Calu3 (cell line): ENCODE measurements at places on chromosomes 11 and 22.
A peak's percentile ranks its signal among the peaks of the same experiment; 100 is the strongest.

- DNase-seq = no peak
- peak overlapping the region; percentile 98 for H3K27ac ChIP-seq
- peaks cover 14% of the 10 kb centered on the region for H3K36me3 ChIP-seq
- H3K4me1 ChIP-seq = no peaks in the 10 kb centered on the region
- peak overlapping the region; percentile 98 for H3K4me3 ChIP-seq
Observed at GRCh38 chr11:47248304-47248663, 330 bp downstream of the ACP2 start.

GRCh38 chr11:71433648-71434450 lies 14.3 kb downstream of the DHCR7 start:
- H3K36me3 ChIP-seq = peaks cover 37% of the 10 kb centered on the region
- no peaks in the 10 kb centered on the region for H3K27me3 ChIP-seq
- H3K4me1 ChIP-seq = no peaks in the 10 kb centered on the region
- no peak for DNase-seq
- no peak overlapping the region for H3K4me3 ChIP-seq

DNA sequence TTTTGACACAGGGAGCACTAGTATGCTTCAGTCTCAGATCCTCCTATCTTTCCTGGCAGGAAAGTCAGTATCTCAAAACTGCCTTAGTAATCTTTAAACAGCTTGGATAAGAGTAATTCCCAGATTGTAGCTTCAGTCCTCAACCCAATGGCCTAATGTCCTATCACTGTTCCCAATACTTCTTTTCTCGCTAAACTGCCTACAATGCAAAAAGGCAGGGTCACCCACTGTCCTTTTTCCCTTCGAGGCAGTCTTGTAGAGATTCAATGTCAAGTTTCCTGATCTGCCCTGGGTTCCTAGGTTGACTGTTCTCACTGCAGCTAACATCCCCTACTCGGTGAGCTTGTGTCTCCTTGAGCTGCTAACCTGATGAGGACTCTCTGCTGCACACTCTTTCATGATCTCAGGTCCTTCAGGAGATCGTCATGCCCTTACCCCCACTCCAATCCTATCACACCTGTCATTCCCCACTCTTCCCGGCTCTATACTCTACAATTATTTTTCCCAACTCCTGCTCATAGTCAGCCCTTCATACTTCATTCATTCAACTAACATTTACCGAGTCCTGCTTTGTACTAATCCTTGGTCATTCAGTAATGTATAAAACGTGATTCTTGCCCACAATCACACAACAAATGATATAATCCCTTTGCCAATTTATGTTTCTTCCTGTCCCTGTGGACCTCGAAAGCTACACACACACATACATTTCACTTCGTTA lies 904 bp downstream of the C2CD3 start:
- no peak overlapping the region for H3K27ac ChIP-seq
- no peaks in the 10 kb centered on the region for H3K27me3 ChIP-seq
- H3K4me3 ChIP-seq = no peak overlapping the region
- DNase-seq = no peak

GRCh38 chr11:17750013-17750800 lies 15.6 kb downstream of the KCNC1 start:
- no peak for DNase-seq
- no peak overlapping the region for H3K27ac ChIP-seq
- peaks cover 80% of the 10 kb centered on the region for H3K27me3 ChIP-seq
- no peaks in the 10 kb centered on the region for H3K4me1 ChIP-seq
- H3K4me3 ChIP-seq = no peak overlapping the region

GRCh38 chr22:28934026-28934425 lies 50.7 kb downstream of the ZNRF3 start:
- H3K36me3 ChIP-seq = no peaks in the 10 kb centered on the region
- peaks cover 62% of the 10 kb centered on the region for H3K4me1 ChIP-seq
- no peak overlapping the region for H3K27ac ChIP-seq

GRCh38 chr11:44955015-44955738 lies 4.5 kb upstream of the TP53I11 start:
- DNase-seq = peak; percentile 73
- H3K27me3 ChIP-seq = no peaks in the 10 kb centered on the region
- H3K4me3 ChIP-seq = no peak overlapping the region
- H3K4me1 ChIP-seq = peaks cover 32% of the 10 kb centered on the region

- H3K36me3 ChIP-seq = peaks cover 5% of the 10 kb centered on the region
- peaks cover 8% of the 10 kb centered on the region for H3K4me1 ChIP-seq
- H3K27me3 ChIP-seq = peaks cover 13% of the 10 kb centered on the region
- no peak overlapping the region for H3K27ac ChIP-seq
- H3K4me3 ChIP-seq = no peak overlapping the region
Observed at GRCh38 chr11:73223998-73224730, 6.1 kb downstream of the P2RY2 start.

- H3K4me3 ChIP-seq = no peak overlapping the region
- no peaks in the 10 kb centered on the region for H3K4me1 ChIP-seq
- no peaks in the 10 kb centered on the region for H3K36me3 ChIP-seq
- no peak overlapping the region for H3K27ac ChIP-seq
Observed at GRCh38 chr11:115506954-115507675, 2.9 kb upstream of the CADM1 start.

DNA sequence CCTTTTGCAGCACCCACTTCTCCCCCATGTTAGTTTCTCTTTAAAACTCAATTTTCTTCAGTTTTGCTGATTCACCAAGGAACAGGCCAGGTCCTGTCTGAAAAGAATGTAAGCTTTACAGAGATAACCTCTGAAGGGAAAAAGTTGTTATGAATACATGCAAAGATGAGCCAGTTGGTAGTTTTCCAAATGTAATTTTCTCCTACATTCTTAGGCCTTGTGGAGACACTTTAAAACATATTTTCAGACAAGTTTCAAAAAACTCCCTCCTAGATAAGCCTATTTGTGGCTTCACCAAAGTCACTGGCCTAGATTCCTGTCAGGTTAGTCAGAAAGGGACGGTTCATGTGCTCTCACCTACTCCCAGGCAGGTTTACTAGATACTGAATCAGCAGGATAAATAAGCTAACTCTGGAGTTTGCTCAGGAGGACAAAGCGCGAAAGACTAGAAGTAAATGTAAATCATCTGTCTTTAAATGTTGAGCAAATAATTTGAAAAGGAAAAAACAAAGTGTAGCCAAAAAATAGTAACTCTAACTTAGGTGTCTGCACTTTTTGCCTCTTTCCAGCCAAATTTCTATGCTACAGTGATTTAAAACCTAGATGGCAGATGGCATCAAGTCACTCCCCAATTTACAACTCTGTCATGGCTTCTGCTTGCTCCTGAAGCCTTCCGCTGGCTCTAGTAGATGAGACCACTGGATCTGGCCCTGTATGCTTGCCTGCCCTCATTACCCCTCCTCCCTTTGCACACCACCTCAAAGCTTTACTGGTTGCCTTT lies 4.9 kb upstream of the ATP6V1E1 start:
- H3K4me3 ChIP-seq = peak overlapping the region; percentile 17
- H3K27ac ChIP-seq = peak overlapping the region; percentile 58
- H3K27me3 ChIP-seq = no peaks in the 10 kb centered on the region
- peaks cover 16% of the 10 kb centered on the region for H3K36me3 ChIP-seq
- peak; percentile 62 for DNase-seq

DNA sequence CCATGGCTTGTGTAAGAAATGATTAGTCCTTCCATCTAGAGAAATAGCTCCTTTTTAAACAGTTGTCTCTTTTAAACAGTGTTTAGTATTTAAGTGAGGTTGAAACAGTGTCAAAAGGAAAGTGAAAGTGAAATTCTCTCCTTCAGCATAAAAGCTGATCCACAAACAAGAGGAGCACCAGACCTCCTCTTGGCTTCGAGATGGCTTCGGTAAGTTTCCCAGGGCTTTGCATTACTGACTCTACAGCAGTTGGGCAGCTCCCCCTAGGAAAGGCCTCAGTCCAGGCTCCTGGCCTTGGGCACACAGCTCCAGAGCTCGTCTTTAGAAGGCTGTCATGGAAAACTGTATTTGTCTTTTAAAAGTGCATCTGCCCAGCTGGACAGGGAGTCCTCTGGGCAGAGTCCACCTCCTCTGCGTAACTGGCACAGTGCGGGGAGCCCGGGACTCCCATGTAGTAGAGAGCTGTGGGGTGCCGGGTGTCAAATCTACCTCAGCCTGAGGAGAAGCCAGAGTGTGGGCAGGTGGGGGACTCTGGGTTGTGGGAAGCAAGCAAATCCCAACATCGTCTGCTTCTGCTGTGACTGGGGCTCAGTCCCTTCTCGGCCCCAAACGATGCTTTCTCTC lies at the start of gene PLAAT4:
TSS of gene PLAAT4 (plus strand) at position 140 of the 624 bp plus-strand sequence. CDS start at position 201, 61 bp downstream.
- H3K27ac ChIP-seq = peak within 1 kb of the TSS; percentile 37
- H3K36me3 ChIP-seq = peaks cover 26% of the 10 kb centered on the region
- peak; percentile 29 for DNase-seq
- no peaks in the 10 kb centered on the region for H3K27me3 ChIP-seq

- no peak for DNase-seq
- peaks cover 22% of the 10 kb centered on the region for H3K4me1 ChIP-seq
- no peaks in the 10 kb centered on the region for H3K27me3 ChIP-seq
- no peak overlapping the region for H3K4me3 ChIP-seq
Observed at GRCh38 chr22:24335496-24335895, 64.9 kb downstream of the SPECC1L start.

DNA sequence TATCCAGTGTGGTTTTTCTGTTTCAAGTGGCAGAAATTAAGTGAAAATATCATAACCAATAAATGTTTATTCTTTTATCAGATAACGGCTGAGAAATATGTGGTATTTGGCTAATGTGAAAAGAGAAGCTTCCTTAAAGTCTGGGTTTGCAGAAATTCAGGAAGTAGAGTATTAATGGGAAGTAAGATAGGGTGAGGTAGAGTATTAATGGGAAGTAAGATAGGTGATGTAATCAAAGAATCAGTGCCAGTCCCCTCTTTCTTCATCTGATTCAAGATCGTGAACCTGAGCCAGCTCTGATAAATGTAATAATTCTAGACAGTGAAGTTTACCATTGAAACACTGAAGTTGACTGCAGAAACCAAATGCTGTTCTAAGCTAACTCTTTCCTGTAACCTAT lies 30.9 kb downstream of the TRPC6 start:
- no peaks in the 10 kb centered on the region for H3K4me1 ChIP-seq
- H3K27ac ChIP-seq = no peak overlapping the region
- H3K4me3 ChIP-seq = no peak overlapping the region
- H3K36me3 ChIP-seq = no peaks in the 10 kb centered on the region
- no peak for DNase-seq
